Lung (tissue), 17 donors: ENCODE measurements at places on chromosomes 5 and 9. TPM values are rescaled to one million over a fixed set of nuclear protein-coding genes. Genes with fewer than 3 reads are reported as not detected.

Gene SIL1
- 77.6 TPM for total RNA-seq

Gene FIBCD1
- total RNA-seq = 0.97 TPM

Gene CNTNAP3B
- 13.6 TPM for total RNA-seq

Gene DIPK1B
- 14.5 TPM for total RNA-seq

Gene PCDHGA9
- 13.8 TPM for total RNA-seq

Gene LRRTM2
- total RNA-seq = 1.9 TPM

Gene SLIT3
- total RNA-seq = 48.5 TPM

Gene UBTD2
- total RNA-seq = 53.5 TPM

Gene FBN2
- 1.3 TPM for total RNA-seq

DNA sequence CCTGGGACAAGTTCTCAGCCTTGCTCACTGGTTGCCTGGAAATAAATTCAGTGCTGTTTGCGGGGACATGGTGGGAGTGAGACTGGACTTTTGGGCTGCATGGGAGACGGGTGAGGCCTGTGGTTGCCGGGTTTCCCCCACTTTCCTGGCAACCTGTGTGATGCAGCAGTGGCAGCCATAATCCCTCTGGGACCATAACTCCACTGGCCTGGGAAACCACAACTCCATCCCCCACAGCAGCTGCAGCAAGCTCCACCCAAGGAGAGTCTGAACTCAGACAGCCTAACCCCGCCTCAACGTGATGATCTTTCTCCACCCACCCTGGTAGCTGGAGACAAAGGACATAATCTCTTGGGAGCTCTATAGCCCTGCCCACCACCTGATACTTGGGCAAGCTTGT, 349.9 kb downstream of the PIK3R1 start:
- DNase-seq = no peak

GRCh38 chr9:114170771-114171461, 15.6 kb downstream of the COL27A1 start:
- no peak for DNase-seq

GRCh38 chr9:34928921-34929320, 29.2 kb upstream of the PHF24 start:
- no peak for DNase-seq

GRCh38 chr9:68949271-68950000, 64.5 kb downstream of the PRKACG start:
- DNase-seq = no peak

- DNase-seq = no peak
These were observed 17.1 kb downstream of the C9orf43 start for GRCh38 chr9:113427629-113428028.

GRCh38 chr9:134545543-134546245, 95.9 kb upstream of the COL5A1 start:
- peak; percentile 71 for DNase-seq

DNA sequence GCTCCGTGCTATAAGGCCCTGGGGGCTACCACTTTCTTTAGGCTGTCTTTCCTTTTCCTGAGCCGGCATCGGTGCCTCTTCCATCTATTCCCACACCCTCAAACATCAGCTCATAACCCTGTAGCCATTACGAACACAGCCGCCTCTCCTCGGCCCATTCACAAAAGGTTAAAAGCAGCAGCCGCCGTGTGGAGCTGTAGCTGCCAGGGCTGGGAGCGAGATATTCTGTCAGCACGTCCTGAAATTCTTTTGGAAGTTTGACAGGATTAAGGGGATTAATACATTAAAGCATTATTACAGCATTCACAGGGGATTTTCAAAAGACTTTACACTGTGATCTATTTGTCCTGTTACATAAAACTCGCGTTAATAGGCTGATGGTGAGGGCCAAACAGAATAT, 428.2 kb downstream of the CDK5RAP2 start:
- DNase-seq = no peak

DNA sequence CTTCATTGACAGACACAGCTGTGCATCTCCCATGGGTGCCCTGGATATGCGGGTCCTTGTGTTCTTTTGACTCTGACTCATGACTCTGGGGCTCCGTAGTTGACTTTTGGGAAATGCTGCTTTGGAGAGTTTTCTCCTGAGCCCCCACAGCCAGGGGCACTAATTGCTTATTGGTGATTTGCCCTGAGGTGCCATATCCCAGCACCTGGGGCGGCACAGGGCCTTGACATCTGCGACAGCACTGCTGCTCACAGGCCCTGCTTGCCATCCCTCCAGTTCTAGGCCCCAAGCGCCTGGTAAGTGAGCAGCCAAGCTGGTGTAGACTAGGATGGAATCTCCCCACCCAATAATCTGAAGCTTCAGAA, 75.1 kb downstream of the AMBP start:
- no peak for DNase-seq

DNA sequence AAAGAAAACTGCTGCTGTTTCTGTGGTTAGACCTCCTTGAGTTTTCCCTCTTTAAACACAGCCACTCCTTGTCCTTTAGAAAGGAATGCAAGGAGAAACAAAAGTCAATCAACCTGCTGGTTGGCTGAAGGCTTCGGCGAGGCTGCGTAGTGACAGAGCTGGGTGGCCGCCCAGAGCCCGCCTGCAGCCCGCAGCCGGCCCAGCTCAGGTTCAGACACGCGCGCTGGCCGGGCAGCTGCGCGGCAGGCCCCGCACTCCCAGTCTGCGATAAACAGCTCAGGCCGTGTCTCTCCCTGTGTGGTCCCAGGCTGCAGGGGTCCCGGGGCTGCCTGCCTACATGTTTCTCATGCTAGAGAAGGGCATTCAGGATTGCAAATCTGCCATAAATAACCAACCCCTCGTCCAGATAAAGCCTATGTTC, 115.4 kb downstream of the HSD17B3 start:
- DNase-seq = peak; percentile 86

DNA sequence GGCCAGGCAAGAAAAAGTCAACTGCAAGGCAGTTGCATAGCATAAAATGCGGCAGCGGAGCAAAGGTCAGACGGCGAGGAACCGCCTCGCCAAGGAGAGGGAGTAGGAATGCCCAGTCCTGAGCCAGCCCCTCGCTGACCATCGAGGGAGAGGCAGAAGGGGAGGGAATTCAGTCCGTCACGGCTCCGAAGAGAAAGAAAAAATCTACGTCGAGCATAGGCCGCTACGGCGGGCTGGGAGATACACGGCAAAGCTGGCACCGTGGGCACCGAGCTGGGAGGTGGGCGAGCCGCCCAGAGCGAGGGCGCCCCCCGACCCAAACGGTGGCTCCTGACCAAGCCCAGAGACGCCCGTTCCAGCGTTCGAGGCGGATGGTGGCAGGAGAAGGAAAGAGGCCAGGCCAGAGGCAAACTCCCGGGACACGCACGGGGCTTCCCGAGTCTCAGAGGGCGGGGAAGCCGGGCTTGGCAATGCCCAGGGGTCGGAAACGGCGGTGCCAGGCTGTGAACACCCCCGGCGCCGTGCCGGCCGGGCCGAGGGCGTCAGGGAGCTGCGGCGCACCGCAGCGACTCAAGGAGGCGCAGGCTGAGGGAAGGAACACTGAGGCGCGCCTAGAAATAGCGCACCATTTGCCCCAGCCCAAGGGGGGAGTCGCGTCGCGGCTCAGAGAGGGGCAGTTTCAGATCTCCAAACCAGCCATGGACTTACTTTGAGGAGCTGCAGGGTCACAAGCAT, 518 bp downstream of the SPRY4 start:
- peak; percentile 45 for DNase-seq

GRCh38 chr5:78927657-78928282, 57.3 kb downstream of the ARSB start:
- no peak for DNase-seq

GRCh38 chr9:38108326-38108725, 39.3 kb upstream of the SHB start:
- DNase-seq = no peak

- no peak for DNase-seq
These were observed 51.3 kb upstream of the MROH2B start for GRCh38 chr5:41122459-41122858.

DNA sequence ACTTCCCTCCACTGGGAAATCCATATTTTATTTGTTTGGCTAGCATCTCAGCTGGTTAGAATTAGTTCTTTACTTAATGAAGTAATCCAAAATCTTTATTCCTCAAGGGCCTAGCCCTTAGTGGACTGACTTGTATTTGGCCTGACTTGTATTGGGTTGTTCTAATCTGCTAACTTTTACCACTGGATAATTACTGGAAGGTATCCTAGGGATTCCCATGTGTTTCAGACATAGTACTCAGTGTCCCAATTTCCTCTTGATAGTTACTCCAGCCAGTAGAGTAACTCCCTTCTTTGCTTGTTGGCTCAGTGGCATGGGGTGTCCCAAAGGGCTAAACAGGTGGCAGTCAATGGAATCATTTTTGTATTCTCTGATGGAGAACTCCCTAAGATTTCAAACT, 156.0 kb downstream of the DCP2 start:
- no peak for DNase-seq

GRCh38 chr5:62419609-62420008, 7.0 kb downstream of the IPO11 start:
- DNase-seq = no peak

GRCh38 chr9:127059765-127060361, 62.6 kb downstream of the ANGPTL2 start:
- DNase-seq = no peak

DNA sequence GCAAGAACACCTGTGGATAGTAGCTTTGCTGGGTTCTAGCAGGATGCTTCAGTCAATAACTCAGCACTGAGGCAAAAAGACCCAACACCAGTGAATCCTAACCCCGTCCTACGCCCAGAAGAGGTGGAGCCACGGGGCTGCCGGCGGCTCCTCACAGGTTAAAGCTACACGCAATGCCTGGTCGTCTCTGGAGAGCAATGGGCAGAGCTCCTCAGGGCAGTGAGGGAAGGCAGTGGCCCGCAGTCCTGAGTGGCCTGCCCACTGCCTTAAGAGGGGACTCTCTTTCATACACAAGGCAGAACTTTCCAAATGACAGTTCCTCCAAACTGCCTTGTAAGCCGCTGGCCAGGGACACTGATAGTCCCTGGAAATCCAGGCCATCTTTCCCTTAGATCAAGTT, 244.2 kb upstream of the IRX2 start:
- DNase-seq = no peak

GRCh38 chr9:13436591-13436990, 157.1 kb upstream of the MPDZ start:
- DNase-seq = no peak

DNA sequence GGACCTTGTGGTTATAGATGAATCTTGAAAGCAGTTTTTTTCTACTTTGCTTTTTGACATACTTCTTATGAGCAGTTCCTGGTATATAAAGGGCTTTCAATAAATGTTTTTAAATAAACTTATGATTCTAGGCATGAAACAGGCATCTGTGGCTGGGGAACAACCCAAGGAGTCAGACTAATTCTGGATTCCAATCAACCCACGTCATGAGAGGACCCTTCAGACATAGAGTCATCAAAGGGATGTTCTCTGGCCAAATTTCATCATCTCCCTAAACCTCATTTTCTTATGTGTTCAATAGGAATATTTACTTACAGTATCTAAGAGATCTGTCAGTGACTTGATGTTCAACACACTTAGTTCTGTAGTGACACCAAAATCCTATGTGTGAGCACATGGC, 243.8 kb upstream of the ZNF462 start:
- no peak for DNase-seq

GRCh38 chr5:11335881-11336760, 568.1 kb downstream of the CTNND2 start:
- DNase-seq = no peak

DNA sequence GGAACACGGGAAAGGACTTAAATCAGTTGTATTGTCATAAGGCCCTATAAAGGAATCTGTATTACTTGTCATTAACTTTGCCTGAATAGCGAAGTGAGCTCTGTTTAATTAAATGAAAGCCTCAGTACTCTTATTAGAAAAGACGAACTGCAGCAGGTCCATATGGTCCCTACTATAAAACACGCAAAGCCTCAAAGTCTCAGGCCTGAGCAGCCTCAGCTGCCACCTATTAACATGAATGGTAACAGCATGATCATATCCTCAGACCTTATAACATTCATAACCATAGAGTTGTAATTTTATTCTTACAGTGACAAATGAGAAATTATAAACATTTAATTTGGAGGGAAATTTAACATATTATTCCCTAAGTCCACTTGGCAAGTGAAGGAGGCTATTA, 1113.7 kb upstream of the WWC1 start:
- no peak for DNase-seq

DNA sequence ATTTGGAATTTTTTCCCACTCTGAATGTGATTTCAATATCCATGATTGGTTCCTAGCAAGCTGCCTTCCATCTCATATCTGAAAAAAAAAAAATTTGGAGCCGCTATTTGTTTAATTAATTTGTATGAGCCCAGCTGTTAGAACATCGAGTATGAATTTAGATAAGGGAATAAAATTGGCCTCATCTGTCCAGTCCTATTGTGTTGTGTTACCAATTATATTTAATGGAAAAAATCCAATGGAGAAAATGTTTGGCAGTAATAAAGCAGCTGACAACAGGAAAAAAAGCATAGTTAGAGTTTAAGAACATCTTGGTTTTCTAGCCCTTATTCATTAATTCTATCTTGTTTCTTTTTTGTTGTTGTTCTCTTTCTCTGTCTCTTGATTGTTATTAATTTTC, 735.6 kb upstream of the RIOK2 start:
- peak; percentile 29 for DNase-seq
